ENCODE measurements at places on chromosomes 2 and 18.
A peak's percentile ranks its signal among the peaks of the same experiment; 100 is the strongest.

- no peak for DNase-seq
These were observed 12.2 kb downstream of the XDH start for GRCh38 chr2:31402388-31402787.

GRCh38 chr2:127479219-127479825, 47.0 kb downstream of the IWS1 start:
- peak; percentile 10 for DNase-seq

- DNase-seq, result no peak
These were observed 61.7 kb upstream of the EPC2 start for GRCh38 chr2:148582679-148583511.

DNA sequence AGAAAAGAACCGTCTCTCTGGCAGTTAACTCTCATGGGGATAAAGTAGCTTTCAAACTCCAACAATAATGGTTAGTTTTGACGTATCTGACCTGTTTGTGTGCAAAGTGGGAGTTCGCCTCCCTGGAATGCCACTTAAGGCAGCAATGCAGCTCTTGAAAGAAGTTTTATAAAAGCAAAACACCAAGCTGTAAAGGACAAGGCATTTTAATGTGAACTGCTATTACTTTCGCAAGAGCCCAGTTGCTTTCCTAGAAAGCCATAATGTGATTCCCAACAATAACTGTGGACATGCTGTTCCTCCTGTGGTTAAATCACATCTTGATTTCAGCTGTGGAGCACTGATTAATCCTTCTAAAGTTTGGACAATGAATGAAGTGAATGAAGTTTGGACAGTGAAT, 303.7 kb downstream of the PTPRM start:
- no peak for DNase-seq

DNA sequence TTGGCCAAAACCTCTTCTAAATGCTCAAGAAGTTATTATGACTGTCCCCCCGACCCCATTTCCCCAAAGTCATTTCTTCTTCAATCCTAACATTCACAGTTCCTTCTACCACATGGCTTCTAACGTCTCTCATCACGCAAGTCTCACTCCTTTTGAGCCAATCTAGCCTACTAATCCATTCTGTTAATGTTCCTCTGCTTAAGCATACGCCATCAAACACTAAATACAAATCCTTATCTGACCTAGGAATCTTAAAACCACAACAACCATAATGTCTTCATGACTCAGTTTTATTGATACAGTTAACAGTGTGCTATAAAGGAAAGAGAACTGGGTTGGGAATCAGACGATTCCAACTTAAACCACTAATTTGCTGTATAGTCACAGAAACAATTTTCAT, 23.9 kb downstream of the HNRNPLL start:
- DNase-seq, result no peak

- DNase-seq, result no peak
These were observed 57.5 kb downstream of the MALT1 start for GRCh38 chr18:58728719-58729118.

DNA sequence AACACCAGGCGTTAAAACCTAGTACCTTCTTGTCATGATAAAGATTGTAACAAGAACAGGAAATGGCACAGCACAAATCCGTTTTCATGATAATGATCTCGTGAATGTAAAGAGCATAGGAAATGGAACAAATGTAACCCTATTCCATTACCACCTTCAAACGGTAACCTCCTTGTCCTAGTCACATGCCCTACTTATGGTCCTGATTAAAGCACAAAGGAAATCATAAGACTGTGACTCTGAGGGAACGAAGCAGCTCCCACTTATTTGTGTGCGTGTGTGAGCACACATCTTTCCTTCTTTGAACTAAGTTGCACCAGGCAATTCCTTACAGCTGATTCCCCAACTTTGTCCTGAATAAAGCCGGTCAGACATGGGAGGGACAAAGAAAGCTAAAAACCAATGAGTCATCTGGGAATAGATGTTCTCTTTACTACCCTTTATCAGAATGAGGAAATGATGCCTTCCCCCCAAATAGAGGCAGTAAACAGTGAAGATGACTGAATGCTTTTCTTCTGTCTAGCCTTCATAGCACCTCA, 192.6 kb downstream of the IKZF2 start:
- no peak for DNase-seq

GRCh38 chr2:85887566-85888019, 1.2 kb downstream of the ST3GAL5 start:
- DNase-seq, result peak; percentile 19

- DNase-seq, result no peak
These were observed 111.1 kb downstream of the KLHL14 start for GRCh38 chr18:32661486-32662299.

- no peak for DNase-seq
These were observed 71.5 kb downstream of the SLC4A3 start for GRCh38 chr2:219698748-219699439.

DNA sequence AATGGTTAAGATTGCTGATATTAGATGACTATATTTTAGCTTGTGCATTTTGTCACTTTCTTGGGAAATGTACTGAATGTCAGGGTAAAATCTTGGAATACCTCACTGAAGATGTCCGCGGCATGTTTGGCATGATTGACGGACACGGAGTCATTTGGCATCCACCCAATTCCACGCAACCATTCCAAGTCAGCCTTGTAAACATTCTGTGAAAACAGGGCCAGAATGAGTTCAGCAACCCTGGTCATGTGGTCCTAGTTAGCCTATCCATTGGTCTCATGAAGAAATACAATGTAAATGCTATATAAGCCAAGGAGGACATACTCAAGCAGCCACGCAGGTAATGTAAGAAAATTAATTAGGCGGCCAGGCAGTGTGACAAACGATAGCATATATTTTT, 159.5 kb downstream of the RIF1 start:
- no peak for DNase-seq

GRCh38 chr2:107984707-107985106, 1.6 kb upstream of the SLC5A7 start:
- DNase-seq, result no peak

DNA sequence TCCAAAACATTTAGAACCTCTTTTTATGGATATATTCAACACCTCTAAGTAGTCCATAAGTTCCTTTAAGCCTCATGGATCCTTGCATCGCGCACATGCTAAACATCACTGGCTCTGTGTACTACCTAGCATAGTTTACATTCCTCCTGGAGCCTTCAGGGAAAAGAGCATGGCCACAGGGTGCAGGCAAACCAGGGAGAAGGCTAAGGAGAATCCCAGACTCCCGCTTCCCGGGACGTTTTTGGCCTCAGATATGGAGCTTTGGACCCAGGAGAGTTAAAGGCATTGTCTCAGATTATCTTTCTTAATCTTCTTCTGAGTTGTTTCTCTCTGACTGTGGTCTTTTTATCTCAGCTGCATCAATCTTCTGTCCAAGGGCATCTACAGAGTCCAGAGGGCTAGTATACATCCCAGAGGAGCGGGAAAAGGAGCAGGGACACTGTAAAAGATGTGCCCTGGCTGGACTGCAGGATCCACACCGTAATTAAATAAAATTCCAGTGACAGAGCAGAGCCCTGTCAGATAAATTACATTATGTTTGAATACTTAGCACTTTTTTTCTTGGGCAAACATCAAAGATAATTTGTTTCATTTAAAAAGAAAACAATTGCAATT, 36.9 kb downstream of the RIT2 start:
- no peak for DNase-seq

DNA sequence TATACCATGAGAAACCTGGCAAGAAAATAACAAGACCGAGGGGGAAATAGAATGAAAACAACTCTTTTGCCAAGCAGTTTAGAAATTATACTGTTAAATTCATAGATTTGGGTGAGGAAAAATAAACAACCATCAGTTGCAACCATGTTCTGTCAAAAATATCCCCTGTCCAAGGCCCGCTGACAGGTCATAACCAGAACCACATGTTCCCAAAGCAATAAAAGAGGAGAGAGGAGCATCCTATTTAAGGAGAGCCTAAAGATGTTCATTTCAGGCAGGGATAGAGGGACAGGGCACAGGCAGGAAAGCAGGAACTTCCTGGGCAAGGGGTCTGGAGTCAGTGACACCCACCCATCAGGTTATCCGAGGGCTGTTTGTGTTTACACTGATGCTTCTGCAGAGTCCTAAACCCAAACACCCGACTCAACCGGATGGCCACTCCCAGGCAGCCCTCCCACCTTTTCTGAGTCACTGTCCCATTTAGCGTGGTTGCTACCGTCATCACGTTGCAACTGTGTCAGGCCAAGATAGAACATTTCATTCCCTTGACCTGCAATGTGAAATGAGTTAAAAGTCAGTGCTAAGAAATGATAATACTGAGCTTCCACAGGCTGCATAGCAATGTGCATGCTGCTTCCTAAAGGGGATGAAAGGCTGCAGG, 468.3 kb upstream of the RAB12 start:
- DNase-seq, result no peak

GRCh38 chr2:84716564-84716963, 164.3 kb downstream of the TRABD2A start:
- no peak for DNase-seq

- DNase-seq, result no peak
These were observed 24.3 kb upstream of the COPS8 start for GRCh38 chr2:237061356-237061755.

- no peak for DNase-seq
These were observed 15.2 kb upstream of the LBH start for GRCh38 chr2:30216157-30216556.

- DNase-seq, result no peak
These were observed 16.6 kb downstream of the FHOD3 start for GRCh38 chr18:36314098-36314497.

DNA sequence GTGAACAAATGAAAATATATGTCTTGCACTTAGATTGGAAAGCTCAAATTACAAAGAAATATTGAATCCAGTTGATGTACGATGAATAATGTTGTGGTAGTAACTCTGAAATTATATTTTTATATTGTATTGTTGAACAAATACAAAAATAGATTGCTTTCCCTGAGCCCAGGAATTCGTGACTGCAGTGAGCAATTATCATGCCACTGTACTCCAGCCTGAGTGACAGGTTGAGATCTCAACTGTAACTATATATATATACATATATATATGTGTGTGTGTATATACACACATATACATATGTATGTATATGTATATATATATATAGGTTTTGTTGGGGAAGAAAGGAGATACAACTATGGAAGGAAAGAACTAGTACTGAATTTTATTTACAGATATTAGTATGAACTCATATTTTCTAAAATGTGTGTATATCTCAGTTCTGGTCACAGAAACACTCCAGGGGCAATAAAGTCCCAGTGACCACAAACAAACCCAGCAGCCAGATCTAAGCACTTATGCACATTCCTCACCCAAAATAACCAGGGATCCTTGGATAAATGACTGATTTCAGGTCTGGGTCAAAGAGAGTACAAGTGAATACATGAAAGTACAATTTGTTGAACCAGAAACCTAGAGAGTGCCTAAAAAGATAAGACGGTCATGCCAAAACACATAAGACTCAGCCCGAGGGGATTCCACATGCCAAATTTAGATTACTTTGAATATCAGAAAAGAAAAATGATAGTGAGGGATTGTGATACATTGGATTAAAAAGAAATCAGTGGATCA, 146.3 kb downstream of the TMX3 start:
- no peak for DNase-seq

- DNase-seq, result no peak
These were observed 15.6 kb upstream of the CNDP1 start for GRCh38 chr18:74518456-74519295.

All from SHP77 treated with DMSO at 0.1 percent for 48 hours (cell line).